Fibroblast of skin of left biceps (primary cell): ENCODE measurements at places on chromosomes 13 and 19.

DNA sequence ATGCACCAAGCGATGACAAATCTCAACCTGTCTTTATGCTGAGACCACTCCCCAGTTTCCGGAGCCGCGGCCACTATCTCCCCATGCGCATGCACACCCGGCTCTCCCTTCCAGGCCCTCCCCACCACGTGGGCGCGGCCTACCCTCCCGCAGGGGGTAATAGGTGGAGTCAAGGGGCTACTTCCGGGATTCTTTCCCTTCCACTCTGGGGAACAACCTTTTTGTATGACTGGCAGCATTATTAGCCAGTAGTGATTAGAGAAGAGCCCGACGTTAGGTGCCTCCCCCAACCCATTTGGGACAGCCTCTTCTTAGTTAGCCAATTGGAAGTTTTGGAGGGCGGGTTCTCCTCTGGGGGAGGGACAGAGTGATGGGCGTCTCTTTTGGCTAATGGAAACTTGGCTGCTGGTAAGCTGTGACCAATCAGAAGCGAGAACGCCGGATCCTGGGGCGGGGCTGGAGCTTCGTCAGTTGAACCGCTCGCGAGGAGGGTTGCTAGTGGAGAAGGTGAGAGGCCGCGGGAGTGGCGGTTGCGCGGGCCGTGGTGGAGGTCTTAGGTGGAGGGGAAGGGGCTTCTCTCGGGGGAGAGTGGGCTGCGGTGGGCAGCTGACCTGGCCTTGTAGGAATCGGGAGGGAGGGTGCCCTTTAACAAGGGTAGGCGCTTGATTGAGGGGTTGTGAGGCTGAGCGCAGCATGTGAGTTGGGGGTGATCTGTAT, at the start of gene CCDC61:
Gene CCDC61 (plus strand): TSS at position 470 of the 717 bp plus-strand sequence. CDS start 7,552 bp downstream, outside the sequence.
- peak; percentile 100 for DNase-seq

GRCh38 chr19:4229179-4229931, at the start of gene EBI3:
EBI3 (plus strand) TSS chr19:4229523; CDS start chr19:4229551, 28 bp downstream.
- DNase-seq: no peak

- no peak for DNase-seq
Measured at GRCh38 chr19:16366056-16366432, 41.4 kb downstream of the KLF2 start.

- no peak for DNase-seq
Measured at GRCh38 chr13:81048026-81048461, 707.1 kb upstream of the SPRY2 start.
